ENCODE measurements at places on chromosomes 6 and 20.

DNA sequence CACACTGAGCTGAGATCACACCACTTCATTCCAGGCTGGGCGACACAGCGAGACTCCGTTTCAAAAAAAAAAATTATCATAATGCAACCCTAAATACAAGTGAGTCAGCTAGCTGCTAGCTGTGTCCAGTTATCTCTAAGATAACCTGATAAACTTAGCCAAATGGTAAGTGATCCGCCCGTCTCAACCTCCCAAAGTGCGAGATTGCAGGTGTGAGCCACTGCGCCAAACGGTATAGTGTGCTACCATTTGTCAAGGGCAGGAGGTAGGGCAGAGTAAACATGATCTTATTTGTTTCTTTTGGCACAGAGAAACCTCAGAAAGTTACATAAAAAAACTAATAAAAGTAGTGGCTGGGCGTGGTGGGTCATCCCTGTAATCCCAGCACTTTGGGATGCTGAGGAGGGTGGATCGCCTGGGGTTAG lies 4.7 kb upstream of the C6orf132 start:
- no peak for DNase-seq

- DNase-seq, result no peak
Measured at GRCh38 chr20:57964011-57964862, 254.4 kb upstream of the PMEPA1 start.

- no peak for DNase-seq
Measured at GRCh38 chr6:68635412-68635705, 277 bp downstream of the ADGRB3 start.

GRCh38 chr6:70292193-70292592 lies 10.7 kb downstream of the COL9A1 start:
- no peak for DNase-seq

DNA sequence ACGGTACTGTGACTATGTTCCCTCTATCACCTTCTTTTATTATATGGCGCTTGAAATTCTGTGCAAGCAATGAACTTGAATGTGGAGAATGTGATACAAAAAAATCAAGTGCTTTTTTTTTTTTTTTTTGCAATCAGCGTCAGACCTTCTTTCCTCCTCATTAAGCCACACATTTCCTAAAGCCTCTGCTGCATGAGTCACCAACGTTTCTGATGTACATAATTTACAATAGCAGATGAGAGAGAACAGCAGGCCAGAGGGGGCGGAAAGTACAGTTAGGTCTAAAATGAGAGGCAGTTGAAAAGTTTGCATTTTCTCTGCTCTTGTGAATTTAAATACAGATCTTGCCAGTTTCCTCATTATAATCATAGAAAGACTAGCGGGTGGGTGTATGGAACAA lies 114.6 kb upstream of the RIPOR2 start:
- DNase-seq, result no peak

DNA sequence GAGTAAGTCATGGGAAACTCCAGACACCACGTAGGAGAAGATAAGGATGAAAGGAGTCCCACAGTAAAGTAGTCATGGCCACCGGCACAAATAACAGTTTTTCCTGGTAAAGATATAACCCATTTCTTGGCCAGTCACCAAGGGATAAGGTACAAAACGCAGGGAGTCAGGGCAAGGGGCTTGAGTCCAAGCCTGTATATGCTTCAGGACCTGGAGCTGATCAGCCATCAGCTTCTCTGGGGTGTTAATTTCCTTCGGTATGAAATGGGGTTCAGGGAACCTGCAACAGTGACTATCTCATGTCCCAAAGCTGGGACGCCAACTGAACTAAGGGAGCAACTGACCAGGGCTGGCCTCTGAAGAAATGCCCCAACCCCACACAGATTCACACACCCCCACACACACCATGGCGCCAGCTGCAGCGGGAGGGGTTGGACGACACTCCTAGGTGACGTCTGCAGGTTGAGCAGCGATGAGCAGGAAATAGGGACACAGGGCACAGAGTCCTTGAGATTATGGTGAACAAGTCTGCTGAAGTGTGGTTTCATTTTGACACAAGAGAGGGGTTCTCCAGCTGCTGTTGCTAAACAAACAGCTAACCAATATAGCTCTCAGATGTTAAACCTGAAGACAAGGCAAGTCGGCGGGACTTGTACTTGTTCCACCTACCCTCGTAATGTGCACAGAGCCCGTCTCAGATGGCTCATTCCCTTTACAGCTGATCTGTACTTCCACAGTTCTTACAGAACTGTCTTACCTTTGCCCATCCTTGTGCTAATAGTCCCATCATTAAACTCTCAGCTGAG lies 7.4 kb upstream of the ADTRP start:
- no peak for DNase-seq

DNA sequence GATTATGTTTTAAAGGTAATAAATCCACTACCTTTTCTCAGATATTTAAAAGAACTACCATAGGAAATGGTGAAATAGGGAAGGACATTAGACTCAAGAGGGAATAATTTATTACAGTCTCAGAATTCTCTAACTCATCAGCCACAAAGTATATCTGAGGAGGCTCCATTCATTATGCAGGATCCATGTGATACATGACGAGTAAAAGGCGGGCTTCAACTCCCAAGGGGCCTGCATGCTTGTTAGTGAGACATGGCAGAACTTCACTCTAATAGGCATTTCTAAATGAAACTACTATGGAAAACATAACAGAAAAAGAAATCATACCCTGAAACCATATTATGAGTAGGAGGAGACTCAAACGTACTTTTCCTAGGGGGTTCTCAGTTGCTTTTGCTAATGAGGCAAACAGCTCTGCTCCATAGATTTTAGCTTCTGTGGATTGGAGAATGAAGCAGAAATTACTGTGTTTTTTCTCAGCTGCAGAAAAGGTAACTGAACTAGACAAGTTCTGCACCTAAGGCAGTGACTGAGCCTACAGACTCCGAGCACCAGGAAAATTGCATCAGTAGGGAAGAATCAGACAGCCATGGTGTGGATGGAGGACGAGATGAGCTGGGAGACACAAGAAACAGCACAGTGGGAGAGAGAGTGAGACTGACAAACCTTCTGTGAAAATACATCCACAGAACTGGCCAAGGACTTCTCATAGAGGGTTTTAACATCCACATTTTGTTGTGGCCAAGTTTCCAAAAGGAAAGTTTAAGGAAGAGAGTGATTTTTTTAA lies 254.6 kb upstream of the PRDM1 start:
- no peak for DNase-seq

- no peak for DNase-seq
Measured at GRCh38 chr6:141301779-141302178, 830.9 kb upstream of the GJE1 start.

DNA sequence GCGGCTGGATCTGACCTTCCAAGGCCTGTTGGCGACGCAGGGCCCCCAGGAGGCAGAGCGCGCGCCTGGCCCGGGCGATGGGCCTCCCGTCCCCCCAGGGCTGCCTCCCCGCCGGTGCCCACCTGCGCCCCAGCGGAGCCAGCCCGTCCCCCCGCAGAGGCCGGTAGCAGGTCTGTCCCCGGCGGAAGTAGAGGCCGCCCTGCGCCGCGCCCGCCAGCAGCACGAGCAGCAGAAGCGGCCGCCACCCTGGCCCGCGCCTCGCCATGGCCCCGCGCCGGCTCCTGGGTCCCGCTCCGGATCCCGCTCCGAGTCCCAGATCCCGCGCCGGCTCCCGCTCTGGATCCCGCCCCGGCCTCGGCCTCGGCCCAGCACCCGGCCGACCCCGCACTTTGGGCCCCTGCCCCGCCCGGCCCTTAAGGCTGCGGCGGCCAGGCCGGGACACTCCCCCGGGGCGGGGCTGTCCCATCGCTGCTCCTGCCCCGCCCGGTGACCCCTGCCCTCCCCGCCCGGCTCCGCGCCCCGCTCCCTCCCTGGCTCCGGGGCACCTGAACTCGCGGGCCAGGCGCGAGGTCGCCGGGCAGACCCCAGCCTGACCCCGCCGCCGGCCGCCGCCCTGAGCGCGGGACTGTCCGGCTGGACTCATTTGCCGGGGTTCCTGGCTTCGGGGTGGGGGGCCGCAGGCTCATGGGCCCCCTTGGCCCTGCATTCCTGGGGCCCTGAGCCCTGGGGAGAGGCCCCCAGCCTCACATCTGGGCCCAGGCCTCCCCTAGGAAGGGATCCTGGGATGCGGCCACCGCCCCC lies at the start of gene CTSZ:
Gene CTSZ (minus strand): TSS at position 391 of the 801 bp plus-strand sequence. CDS start 126 bp downstream, at position 265.
- peak; percentile 67 for DNase-seq

DNA sequence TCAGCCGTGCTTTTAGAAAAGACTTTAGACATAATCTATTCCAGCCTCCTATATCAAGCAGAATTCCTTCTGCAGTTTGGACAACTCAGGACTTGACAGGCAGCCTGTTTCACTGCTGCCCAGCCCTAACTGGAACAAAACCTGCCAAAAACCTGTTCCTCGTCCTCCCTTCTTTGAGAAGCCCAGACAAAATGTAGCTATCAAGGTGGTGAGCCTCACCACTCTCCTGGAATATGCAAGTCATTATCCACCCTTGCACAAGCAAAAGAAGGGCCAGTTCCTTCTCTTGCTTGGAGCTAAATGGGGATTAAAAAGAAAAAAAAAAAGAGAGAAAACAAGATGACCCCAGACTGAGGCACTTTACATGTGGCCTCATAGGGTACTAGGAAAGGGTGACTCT lies 64.2 kb downstream of the TFAP2A start:
- DNase-seq, result no peak

DNA sequence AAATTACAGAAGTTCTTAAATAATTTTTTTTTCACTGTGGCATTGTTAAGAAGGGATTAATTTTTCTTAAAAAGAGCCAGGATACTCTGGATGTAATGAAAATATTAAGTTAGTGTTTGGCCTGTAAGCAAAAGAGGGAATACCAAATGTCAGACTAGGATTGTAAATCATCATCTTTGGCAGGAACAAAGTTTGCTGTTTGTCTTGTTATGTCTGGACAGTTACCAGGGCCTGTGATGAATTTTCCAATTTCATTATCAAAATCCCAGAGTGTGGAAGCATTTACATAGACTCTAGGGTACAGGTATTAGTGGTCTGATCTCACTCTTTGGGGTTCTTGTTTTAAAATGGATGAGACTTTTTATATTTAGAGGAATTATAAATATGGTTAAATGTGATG lies 26.1 kb downstream of the CEP57L1 start:
- DNase-seq, result no peak

- DNase-seq, result peak; percentile 36
Measured at GRCh38 chr6:85576476-85576875, 17.2 kb downstream of the SNX14 start.

DNA sequence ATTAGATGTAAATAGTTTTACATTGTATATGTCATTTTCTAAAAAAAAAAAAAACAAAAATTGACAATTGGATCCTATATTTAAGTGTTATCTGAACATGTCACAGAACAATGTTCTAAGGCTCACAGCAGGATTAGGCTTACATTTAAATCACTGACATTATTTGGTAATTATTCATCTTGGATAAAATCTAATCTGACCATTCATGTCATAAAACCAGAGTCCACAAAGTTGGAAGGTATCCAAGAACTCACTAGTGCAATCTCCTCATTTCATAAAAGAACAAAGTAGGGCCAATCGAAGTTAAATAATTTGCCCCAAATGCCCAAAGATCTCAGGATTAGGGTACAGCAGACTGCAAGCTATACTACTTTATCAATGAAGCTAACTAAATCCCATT lies 73.0 kb downstream of the PDSS2 start:
- DNase-seq, result no peak

GRCh38 chr6:7431674-7432390 lies 42.2 kb downstream of the RIOK1 start:
- DNase-seq, result no peak
